Testis (tissue), 5 donors: ENCODE measurements at places on chromosomes 4 and X. TPM values are rescaled to one million over a fixed set of nuclear protein-coding genes. Genes with fewer than 3 reads are reported as not detected.

DNA sequence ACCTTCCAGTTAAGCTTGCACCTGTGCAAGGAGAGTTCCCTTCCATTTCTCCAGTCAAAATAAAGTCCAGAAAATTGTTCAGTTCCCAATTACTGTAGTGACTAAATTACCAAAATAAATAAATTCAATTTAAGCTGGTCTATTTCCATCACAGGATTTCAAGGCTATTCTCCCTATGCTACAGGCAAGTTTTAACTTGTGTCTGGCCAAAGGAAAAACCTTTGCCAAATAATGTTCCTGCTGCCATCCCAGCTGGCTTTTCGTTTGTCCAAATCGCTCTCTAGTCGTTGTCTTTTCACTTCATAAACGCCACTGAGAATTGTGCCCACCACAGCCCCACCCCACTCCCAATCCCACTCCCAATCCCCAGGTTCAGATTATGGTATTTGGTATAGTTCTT is 2.4 kb downstream of the KCTD8 start:
- no peaks in the 10 kb centered on the region for H3K4me1 ChIP-seq
- no peak overlapping the region for H3K27ac ChIP-seq
- H3K27me3 ChIP-seq: no peaks in the 10 kb centered on the region
- no peaks in the 10 kb centered on the region for H3K36me3 ChIP-seq
- no peak for DNase-seq
- H3K4me3 ChIP-seq: no peak overlapping the region

The GPR34 gene
- 3.8 TPM for total RNA-seq

- no peaks in the 10 kb centered on the region for H3K36me3 ChIP-seq
- no peaks in the 10 kb centered on the region for H3K4me1 ChIP-seq
- no peaks in the 10 kb centered on the region for H3K27me3 ChIP-seq
- no peak overlapping the region for H3K4me3 ChIP-seq
- no peak for DNase-seq
- no peak overlapping the region for H3K27ac ChIP-seq
Observed at GRCh38 chr4:55329012-55329411, 17.0 kb upstream of the SRD5A3 start.

GRCh38 chr4:171644430-171645057 is 168.7 kb upstream of the GALNTL6 start:
- no peak overlapping the region for H3K4me3 ChIP-seq
- H3K4me1 ChIP-seq: peaks cover 12% of the 10 kb centered on the region
- H3K27ac ChIP-seq: peak overlapping the region; percentile 58
- no peaks in the 10 kb centered on the region for H3K27me3 ChIP-seq

- no peak overlapping the region for H3K27ac ChIP-seq
- no peak for DNase-seq
- H3K36me3 ChIP-seq: no peaks in the 10 kb centered on the region
- H3K27me3 ChIP-seq: no peaks in the 10 kb centered on the region
- H3K4me1 ChIP-seq: no peaks in the 10 kb centered on the region
Observed at GRCh38 chrX:37075892-37076595, 67.9 kb downstream of the FAM47C start.

The MAGED4 gene
- 20.3 TPM for total RNA-seq

DNA sequence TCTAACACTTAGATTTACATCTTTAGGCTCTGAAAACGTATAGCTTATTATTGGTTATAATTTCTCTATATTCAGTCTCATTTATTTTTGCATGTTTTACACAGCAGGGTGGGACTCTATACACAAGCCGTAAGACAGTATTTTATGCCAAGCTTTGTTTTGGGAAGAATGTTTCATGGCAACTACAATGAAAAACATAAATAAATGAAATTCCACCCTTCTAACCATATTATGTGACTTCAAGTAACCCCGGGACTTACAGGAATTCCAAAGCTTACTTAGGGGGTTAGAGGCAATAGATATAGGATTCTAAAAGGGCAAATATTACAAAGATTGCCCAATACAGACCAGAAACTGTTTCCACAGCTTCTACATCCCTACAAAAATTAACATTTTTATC is 370.9 kb downstream of the PRR32 start:
- no peaks in the 10 kb centered on the region for H3K4me1 ChIP-seq
- H3K36me3 ChIP-seq: no peaks in the 10 kb centered on the region
- no peak overlapping the region for H3K4me3 ChIP-seq
- H3K27ac ChIP-seq: no peak overlapping the region
- DNase-seq: no peak

GRCh38 chr4:52094376-52095145 is 43.5 kb downstream of the SPATA18 start:
- H3K27me3 ChIP-seq: no peaks in the 10 kb centered on the region
- no peak overlapping the region for H3K27ac ChIP-seq
- H3K36me3 ChIP-seq: no peaks in the 10 kb centered on the region
- DNase-seq: no peak

DNA sequence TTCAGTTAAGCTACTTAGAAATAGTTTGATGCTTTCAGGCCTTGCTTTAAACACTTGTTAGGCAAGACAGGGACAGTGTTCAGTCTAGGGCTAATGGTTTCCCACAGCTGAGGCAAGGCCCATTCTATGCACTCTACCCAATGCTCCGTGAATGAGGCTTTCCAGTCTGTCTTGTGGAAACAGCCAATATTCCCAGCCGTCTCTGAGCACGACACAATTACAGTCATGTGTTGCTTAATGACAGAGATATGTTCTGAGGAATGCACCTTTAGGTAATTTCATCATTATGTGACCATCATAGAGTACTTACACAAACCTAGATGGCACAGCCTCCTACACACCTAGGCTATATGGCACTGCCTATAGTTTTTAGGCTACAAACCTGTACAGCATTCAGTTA is 9.5 kb upstream of the FAM200B start:
- H3K36me3 ChIP-seq: no peaks in the 10 kb centered on the region
- DNase-seq: no peak
- H3K4me1 ChIP-seq: peaks cover 6% of the 10 kb centered on the region
- H3K27ac ChIP-seq: no peak overlapping the region
- no peak overlapping the region for H3K4me3 ChIP-seq

The GLUD2 gene
- 135 TPM for total RNA-seq

DNA sequence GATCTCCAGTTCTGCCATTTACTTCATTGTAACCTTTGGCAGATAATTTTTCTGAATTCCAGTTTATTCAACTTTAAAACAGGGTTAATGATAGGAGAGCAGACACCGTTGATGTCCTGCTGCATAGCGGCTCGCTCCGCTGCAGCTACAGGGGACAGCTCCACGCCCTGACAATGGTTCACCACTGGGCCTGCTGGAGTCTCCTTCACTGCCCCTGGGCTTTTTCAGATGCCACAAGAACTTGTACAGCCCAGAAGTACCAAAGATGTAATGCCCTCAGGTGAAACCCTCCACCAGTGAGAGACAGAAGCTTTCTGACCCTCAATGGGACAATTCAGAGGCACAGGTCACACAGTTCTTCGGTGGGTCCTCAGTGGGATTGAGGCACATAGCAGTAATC is 22.7 kb upstream of the SEPTIN11 start:
- H3K27ac ChIP-seq: no peak overlapping the region
- H3K4me3 ChIP-seq: no peak overlapping the region
- H3K4me1 ChIP-seq: no peaks in the 10 kb centered on the region
- H3K36me3 ChIP-seq: no peaks in the 10 kb centered on the region
- DNase-seq: no peak
- H3K27me3 ChIP-seq: no peaks in the 10 kb centered on the region

GRCh38 chr4:112889619-112890527 is 159.6 kb upstream of the ANK2 start:
- DNase-seq: no peak
- peak overlapping the region; percentile 63 for H3K27ac ChIP-seq
- H3K4me3 ChIP-seq: peak overlapping the region; percentile 29
- H3K4me1 ChIP-seq: no peaks in the 10 kb centered on the region

The STAG2 gene
- 26.7 TPM for total RNA-seq

GRCh38 chr4:153204247-153204671 is at the start of gene TRIM2:
TSS of gene TRIM2 (plus strand) at chr4:153204443. CDS start at chr4:153204531, 88 bp downstream.
- H3K4me1 ChIP-seq: peaks cover 8% of the 10 kb centered on the region
- H3K27ac ChIP-seq: peak within 1 kb of the TSS; percentile 54
- peak within 1 kb of the TSS; percentile 19 for H3K4me3 ChIP-seq
- no peaks in the 10 kb centered on the region for H3K27me3 ChIP-seq

The STAP1 gene
- 0.93 TPM for total RNA-seq
